NCI-H345 (cell line): ENCODE measurements at places on chromosomes 6 and 20.

- no peak for DNase-seq
Measured at GRCh38 chr6:37038292-37039198, 33.1 kb downstream of the FGD2 start.

- DNase-seq = no peak
Measured at GRCh38 chr6:50097966-50098640, 48.4 kb upstream of the DEFB112 start.

DNA sequence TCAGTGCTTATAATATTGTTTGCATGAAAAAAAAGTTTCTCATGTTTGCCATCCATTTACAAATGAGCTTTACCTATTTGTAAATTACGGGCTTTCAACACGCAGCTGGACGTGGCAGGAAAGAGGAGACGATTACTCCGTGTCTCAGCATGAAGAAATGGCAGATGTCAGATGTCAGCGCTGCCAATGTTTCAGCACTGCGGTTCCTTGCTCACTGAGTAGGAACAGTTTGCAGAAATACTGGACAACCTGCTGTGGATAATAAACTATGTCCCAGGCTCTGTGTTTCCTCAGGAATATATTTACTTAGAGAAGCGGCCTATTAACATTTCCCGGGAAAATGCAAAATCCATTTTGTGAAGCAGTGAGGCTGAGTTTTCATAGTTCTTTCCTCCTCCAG lies 22.7 kb downstream of the RAMACL start:
- no peak for DNase-seq

- no peak for DNase-seq
Measured at GRCh38 chr6:168331058-168331457, 11.5 kb upstream of the DACT2 start.

DNA sequence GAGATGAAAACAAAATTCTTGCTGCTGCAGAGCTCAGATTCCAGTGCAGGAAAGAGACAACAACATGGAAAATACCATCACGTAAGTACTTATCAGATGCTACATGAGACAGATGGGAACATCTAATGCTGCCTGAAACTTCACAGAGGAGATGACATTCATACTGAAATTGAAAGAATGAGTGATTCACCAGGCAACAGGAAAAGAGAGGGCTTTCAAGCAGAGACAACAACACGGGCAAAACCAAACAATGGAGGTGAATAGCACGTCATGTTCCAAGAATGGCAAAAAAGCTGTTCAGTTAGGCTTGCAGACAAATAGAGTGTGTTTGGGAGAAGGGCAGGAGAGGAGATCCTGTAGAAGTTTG lies 39.3 kb downstream of the GTF2H5 start:
- no peak for DNase-seq

- DNase-seq = no peak
Measured at GRCh38 chr20:2331901-2332565, 36.2 kb downstream of the TGM3 start.

DNA sequence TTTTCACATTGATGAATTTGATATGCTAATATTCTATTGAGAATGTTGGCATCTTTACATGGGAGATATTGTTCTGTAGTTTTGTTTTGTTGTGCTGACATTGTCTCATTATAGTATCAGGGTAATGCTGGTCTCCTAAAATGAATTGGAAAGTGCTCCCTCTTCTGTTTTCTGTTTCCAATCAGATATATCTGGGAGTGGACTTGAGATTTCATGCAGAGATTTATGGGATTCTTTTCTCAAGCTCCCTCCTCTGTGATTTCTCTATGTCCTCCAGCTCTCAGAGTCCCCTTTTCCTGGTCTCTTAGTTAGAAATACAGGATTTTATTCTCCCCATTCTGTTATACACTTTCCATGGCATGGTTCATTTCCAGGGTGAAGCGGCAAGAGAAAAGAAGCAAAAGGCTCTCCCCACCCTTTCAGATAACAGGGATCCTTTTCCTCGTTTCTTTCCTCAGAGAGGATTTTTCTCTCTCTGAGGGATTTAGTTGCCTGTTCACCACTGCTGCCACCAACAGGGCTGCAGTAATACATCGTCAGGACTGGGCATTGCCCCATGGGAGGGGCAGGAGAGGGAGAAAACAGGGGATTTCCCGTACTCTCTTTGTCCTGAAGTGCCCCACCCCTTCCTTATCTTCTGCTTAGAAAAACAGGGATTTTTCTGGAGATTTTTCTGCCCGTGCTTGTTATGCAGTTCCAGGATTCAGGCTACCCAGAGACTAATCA lies 59.3 kb upstream of the STMND1 start:
- DNase-seq = no peak

GRCh38 chr20:41786158-41786557 lies 168.0 kb upstream of the CHD6 start:
- DNase-seq = no peak

- no peak for DNase-seq
Measured at GRCh38 chr6:149093643-149094042, 223.9 kb upstream of the TAB2 start.

DNA sequence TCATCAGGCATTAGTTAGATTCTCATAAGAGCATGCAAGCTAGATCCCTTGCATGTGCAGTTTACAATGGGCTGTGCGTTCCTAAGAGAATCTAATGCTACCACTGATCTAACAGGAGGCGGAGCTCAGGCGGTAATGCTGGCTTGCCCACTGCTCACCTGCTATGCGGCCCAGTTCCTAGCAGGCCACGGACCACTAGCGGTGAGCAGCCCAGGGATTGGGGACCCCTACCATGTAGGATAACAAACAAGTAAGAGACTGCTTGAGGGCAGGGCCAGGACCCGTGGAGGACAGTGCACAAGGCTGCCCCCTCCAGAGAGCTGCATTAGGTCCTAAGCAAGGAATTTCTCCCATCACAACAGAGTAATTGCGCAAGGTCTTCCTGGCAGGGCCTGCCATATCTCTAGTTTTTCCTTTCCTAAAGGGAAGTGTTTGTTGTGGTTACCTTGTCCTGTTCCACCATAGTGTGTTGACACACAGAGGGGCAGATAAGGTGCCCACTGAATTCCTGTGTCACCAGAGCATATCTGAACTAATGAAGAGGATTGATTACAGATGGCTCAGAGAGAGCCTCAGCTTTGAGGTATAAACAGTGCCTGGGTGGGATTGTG lies 58.0 kb downstream of the PACRG start:
- no peak for DNase-seq

DNA sequence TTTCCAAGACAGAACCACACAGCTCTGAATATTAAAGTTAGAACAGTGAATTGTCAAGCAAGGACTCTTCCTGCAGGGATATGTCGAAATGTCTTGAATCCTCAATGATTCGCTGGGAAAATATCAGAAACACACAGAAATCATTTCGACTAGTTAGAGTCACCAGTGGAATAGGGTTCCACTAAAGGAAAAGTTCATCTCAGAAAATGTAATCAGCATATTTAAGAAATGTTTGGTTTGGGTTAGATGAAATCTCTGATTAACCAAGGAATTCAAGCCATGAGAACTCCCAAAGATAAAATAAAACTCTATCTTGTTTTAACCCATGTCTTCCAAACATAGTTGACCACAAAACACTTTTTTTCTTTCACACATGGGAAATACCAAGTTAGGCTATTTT lies 621.0 kb upstream of the NRSN1 start:
- no peak for DNase-seq

GRCh38 chr20:20331156-20331555 lies 36.7 kb upstream of the INSM1 start:
- no peak for DNase-seq

- DNase-seq = no peak
Measured at GRCh38 chr6:50087231-50087954, 37.7 kb upstream of the DEFB112 start.
